ENCODE measurements at places on chromosomes 1 and 21. TPM values are rescaled to one million over a fixed set of nuclear protein-coding genes. Genes with fewer than 3 reads are reported as not detected.

B3GALT2 gene
- 0.49 TPM for total RNA-seq

SPATA45 gene
- total RNA-seq, result not detected

USH2A gene
- under 0.01 TPM for total RNA-seq

NCAM2 gene
- 4.7 TPM for total RNA-seq
